Left ventricle myocardium inferior (tissue), 1 donor: ENCODE measurements at places on chromosomes 5 and 9.

DNA sequence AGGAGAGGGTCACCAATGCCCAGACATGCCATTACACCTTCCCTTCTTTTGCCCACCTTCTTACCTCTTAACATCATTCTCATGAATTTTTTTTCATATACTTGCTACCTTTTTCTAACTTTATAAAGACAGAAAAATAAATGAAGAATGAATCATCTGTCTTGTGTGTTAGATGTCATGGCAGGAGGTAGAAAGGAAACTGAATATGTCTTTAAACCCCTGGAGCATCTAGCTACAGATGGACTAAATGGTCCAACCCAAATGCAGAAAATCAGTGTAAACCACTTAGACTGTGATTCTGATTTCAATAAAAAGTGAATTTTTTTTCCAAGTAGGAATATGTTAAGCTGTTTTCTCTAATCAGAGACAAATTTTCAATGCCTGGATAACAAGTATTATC is 11.8 kb upstream of the IL6ST start:
- no peaks in the 10 kb centered on the region for H3K36me3 ChIP-seq
- no peak for DNase-seq
- no peak overlapping the region for H3K4me3 ChIP-seq
- H3K4me1 ChIP-seq: no peaks in the 10 kb centered on the region
- H3K27ac ChIP-seq: no peak overlapping the region

GRCh38 chr5:56951126-56951945 is 587 bp downstream of the MIER3 start:
- H3K4me1 ChIP-seq: peaks cover 34% of the 10 kb centered on the region
- peaks cover 6% of the 10 kb centered on the region for H3K36me3 ChIP-seq
- H3K4me3 ChIP-seq: peak overlapping the region; percentile 79
- DNase-seq: peak; percentile 20
- peak overlapping the region; percentile 90 for H3K27ac ChIP-seq

DNA sequence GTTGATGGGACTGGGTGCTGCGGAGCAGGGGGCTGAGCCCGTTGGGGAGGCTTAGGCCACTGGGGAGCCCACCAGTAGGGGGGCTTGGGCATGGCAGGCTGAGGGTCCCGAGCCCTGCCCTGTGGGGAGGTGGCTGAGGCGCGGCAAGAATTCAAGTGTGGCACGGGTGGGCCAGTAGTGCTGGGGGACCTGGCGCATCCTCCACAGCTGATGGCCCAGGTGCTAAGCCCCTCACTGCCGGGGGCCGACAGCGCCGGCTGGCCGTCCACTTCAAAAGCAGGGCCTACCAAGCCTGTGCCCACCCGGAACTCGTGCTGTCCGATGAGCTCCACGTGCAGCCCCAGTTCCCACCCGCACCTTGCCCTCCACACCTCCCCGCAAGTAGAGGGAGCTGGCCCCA is 917.5 kb downstream of the TAF11L14 start:
- H3K27me3 ChIP-seq: no peaks in the 10 kb centered on the region
- no peaks in the 10 kb centered on the region for H3K36me3 ChIP-seq
- H3K4me1 ChIP-seq: no peaks in the 10 kb centered on the region
- no peak overlapping the region for H3K27ac ChIP-seq

GRCh38 chr5:54644226-54644625 is 126.7 kb downstream of the SNX18 start:
- peaks cover 35% of the 10 kb centered on the region for H3K4me1 ChIP-seq
- no peaks in the 10 kb centered on the region for H3K27me3 ChIP-seq
- H3K36me3 ChIP-seq: no peaks in the 10 kb centered on the region
- H3K27ac ChIP-seq: no peak overlapping the region
- DNase-seq: no peak

DNA sequence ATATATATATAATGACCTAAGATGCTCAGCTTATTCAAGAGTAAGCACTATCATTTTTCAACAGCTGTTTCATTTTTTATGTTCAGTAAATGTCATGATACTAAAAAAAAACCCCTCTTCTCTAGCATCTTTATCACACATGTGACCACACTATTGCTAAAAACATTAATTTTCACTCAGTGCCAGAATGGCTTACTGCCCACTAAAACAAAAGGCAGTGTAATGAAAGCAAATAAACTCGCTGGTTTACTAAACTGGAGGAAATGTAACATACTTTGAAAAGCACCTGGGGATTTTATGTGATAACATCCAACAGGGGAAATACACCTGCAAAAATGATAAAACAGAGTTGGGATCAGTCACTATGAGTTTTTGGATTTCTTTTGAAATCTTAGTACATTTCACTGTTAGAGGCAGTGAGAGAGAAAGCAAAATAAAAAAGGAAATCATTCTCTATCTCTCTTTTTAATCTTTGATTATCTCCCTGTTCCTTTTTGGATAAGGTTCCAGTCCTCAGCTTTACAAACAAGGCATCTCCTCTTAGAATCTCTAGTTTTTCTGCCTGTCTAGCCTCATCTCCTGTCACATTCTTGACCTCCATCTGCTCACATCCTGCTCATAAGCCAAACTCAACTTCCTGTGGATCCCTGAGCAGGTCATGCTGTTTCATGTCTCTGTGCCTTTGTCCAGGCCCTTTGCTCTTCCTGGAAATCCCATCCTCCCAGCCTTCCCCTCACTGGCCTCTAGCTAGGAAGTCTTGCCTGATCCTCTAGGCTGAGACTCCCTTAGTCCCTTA is 338.0 kb downstream of the MAN2A1 start:
- H3K27me3 ChIP-seq: no peaks in the 10 kb centered on the region
- no peak for DNase-seq
- no peak overlapping the region for H3K27ac ChIP-seq
- H3K4me3 ChIP-seq: no peak overlapping the region

DNA sequence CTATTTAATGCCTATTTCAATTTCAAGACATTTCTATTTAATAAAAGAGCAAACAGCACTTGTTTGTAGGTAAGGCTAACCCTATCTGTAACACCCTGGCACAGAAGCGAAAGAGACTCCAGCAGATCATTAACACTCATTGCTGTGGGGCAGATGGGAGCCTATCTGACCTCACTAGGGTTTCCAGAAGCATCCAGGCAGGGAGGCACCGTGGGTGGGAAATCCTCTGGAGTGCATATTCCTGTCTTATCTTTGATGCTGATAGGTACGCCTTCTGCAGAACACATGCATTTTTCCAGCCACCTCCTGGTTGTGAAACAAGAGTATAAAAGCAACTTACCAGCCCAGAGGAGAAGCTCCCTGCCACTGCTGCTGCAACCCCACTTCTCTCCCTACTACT is 233.7 kb downstream of the GLIS3 start:
- no peaks in the 10 kb centered on the region for H3K27me3 ChIP-seq
- no peak for DNase-seq
- no peak overlapping the region for H3K27ac ChIP-seq
- H3K36me3 ChIP-seq: no peaks in the 10 kb centered on the region
- H3K4me1 ChIP-seq: peaks cover 15% of the 10 kb centered on the region

- peak; percentile 17 for DNase-seq
- peaks cover 6% of the 10 kb centered on the region for H3K4me1 ChIP-seq
- H3K27ac ChIP-seq: peak overlapping the region; percentile 27
- H3K27me3 ChIP-seq: no peaks in the 10 kb centered on the region
- H3K4me3 ChIP-seq: no peak overlapping the region
- H3K36me3 ChIP-seq: no peaks in the 10 kb centered on the region
These were observed 896.6 kb downstream of the TLE1 start for GRCh38 chr9:80792726-80793125.

DNA sequence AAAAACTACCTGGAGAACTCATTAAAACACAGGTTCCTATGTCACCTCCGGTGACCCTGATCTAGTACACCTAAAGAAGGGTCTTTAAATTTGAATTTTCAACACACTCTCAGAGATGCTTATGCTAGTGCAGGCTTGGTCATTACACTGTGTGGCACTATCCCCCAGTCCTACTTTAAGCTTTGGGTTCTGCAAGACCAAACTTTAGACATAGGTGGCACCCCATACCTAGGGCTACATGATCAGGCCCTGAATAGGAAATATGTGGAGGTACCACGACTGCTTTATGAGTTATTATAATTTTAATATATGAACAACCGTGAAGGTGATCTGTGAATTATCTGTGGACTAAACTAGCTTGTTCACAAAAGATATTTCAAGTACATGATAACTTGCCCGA is 201.3 kb upstream of the OR13F1 start:
- H3K4me3 ChIP-seq: no peak overlapping the region
- H3K27ac ChIP-seq: no peak overlapping the region
- H3K36me3 ChIP-seq: no peaks in the 10 kb centered on the region
- DNase-seq: no peak
- H3K4me1 ChIP-seq: no peaks in the 10 kb centered on the region
- peaks cover 6% of the 10 kb centered on the region for H3K27me3 ChIP-seq

- no peak for DNase-seq
- H3K4me3 ChIP-seq: no peak overlapping the region
- no peak overlapping the region for H3K27ac ChIP-seq
- H3K36me3 ChIP-seq: no peaks in the 10 kb centered on the region
These were observed 158.0 kb upstream of the LHFPL2 start for GRCh38 chr5:78806544-78806943.

DNA sequence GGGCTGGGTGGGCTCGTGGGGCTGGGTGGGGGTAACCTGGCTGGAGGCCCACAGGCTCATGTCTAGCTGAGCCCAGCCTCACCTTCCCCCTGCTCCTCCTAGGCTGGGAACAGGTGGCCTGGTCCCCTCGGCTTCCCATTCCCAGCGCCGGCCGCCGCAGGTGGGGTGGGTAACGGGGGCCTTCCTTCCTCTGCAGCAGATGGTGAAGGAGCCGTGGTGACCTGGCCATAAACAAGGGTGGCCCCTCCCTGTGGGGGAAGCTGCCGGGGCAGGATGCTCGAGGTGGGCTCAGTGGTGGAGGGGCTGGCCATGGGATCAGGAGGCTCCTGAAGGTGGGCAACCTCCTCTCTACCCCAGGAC is 41.0 kb upstream of the EGFL7 start:
- DNase-seq: no peak
- H3K36me3 ChIP-seq: no peaks in the 10 kb centered on the region
- H3K27me3 ChIP-seq: no peaks in the 10 kb centered on the region
- H3K27ac ChIP-seq: no peak overlapping the region
- no peak overlapping the region for H3K4me3 ChIP-seq

GRCh38 chr9:104826911-104827310 is 63.0 kb downstream of the NIPSNAP3B start:
- no peaks in the 10 kb centered on the region for H3K27me3 ChIP-seq
- peaks cover 98% of the 10 kb centered on the region for H3K36me3 ChIP-seq
- no peak overlapping the region for H3K4me3 ChIP-seq

DNA sequence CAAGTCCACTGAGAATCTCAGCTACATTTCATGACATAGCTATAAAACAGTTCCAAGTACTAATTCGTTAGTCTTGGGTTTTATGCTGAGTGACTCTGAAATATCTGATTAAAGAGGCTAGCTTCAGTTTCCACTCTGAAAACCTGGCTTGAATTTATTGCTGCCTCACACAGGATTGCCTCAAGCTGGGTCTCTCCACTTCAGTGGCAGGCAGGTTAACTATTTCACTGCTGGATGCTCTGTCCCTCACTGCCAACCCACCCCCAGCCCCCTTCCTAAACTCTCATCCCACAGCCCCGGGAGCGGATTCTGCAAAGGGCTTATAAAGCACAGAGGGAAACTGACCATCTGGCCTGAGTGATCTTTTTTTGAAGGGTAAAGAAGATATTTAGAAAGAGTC is 318.3 kb downstream of the MLLT3 start:
- H3K4me3 ChIP-seq: no peak overlapping the region
- no peak overlapping the region for H3K27ac ChIP-seq
- no peaks in the 10 kb centered on the region for H3K36me3 ChIP-seq
- no peaks in the 10 kb centered on the region for H3K27me3 ChIP-seq
- peaks cover 15% of the 10 kb centered on the region for H3K4me1 ChIP-seq

DNA sequence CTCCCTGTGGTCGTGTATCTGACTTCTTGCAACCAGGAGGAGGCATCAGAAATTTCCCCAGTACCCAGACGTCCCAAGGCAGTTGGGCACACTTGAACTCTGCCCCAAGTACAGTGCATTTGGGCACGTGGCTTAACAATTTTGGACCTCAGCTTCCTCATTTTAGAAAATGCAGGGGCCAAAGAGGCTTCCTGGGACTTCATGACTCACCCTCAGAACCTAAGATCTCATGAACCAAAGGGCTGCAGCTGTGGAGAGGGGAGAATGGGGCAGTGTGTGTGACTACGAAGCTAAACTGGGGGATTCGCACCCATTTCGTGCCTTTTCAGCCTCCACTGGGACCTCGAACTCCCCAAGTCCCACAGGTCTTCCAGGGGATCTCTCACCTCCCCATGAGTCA is 59.2 kb downstream of the SYK start:
- H3K27ac ChIP-seq: no peak overlapping the region
- peaks cover 8% of the 10 kb centered on the region for H3K4me1 ChIP-seq
- no peak for DNase-seq
- H3K4me3 ChIP-seq: no peak overlapping the region
- H3K27me3 ChIP-seq: no peaks in the 10 kb centered on the region

- no peaks in the 10 kb centered on the region for H3K27me3 ChIP-seq
- H3K4me1 ChIP-seq: peaks cover 28% of the 10 kb centered on the region
- H3K27ac ChIP-seq: peak within 1 kb of the TSS; percentile 91
- peak; percentile 85 for DNase-seq
These were observed at the start of gene PTGR1 for GRCh38 chr9:111599092-111599954. Gene PTGR1 (minus strand): TSS chr9:111599647. CDS start chr9:111597422, 2,225 bp downstream.

DNA sequence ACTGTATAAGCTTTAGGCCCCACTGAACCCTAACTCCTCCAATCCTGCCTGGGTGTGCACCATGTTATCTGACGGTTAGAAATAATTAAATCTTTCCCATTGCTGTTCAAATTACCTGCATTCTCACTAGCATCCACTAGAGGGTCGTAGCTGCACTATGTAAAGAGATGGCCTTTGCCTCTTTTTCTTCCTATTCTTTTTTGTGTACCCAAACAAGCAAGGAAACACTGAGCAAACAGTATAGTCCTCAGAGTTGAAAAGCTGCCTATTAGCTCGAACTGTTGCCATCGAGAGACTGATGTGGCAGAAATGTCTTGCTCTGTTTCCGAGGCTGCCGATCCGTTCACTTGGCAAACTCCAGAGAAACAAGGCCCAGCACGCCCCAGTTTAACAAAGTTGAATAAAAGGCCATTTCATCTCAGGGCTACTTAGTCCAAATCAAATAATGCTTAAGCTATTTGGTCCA is 163.8 kb upstream of the TRPM3 start:
- no peak overlapping the region for H3K27ac ChIP-seq
- H3K36me3 ChIP-seq: no peaks in the 10 kb centered on the region
- no peaks in the 10 kb centered on the region for H3K27me3 ChIP-seq
- H3K4me1 ChIP-seq: no peaks in the 10 kb centered on the region

GRCh38 chr5:141484310-141484640 is 555 bp upstream of the PCDHGC4 start:
- H3K27ac ChIP-seq: no peak overlapping the region
- peak overlapping the region; percentile 60 for H3K4me3 ChIP-seq
- peaks cover 87% of the 10 kb centered on the region for H3K4me1 ChIP-seq

DNA sequence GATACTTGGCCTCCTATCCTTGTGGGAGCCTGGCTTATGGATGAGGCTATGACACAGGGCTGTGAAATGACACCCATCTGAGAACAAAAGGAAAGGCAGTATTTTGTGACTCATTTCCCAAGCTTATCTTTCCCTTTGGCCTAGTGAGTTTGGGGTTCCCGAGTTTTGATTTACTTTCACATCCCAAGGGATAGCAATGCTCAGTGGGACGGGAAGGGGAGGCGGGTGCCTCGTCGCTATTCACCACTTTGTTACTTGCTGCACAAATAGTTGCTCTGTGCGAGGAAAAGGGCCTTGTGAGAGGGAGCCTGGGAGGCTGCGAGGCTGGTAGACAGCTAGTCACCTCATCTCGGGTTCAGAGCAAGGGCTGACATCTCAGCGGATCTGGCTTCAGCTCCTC is 59.1 kb upstream of the ENTREP1 start:
- H3K4me3 ChIP-seq: no peak overlapping the region
- H3K27me3 ChIP-seq: no peaks in the 10 kb centered on the region
- H3K27ac ChIP-seq: no peak overlapping the region
- no peak for DNase-seq
- peaks cover 7% of the 10 kb centered on the region for H3K4me1 ChIP-seq
- no peaks in the 10 kb centered on the region for H3K36me3 ChIP-seq
